ENCODE measurements at places on chromosomes 2 and 18. TPM values are rescaled to one million over a fixed set of nuclear protein-coding genes. Genes with fewer than 3 reads are reported as not detected.

DNA sequence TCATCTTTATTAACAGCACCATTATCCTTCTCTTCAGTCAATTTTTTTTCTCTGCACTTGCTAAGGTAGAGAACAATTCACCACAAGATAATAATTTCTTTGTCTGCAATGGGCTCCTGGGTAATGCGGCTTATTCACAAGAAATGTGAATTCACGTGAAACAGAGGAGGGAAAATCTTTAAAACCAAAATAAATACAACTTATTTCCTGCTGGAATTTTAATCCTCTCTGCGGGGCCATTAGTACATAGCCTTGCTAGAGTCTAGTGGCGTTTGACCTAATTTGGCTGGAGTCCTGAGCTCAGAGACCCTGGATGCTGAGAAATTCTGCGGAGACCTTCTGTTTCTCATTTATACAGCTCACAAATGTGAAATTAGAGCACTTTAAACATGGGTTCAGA is 319.3 kb upstream of the MMADHC start:
- no peak for DNase-seq

DNA sequence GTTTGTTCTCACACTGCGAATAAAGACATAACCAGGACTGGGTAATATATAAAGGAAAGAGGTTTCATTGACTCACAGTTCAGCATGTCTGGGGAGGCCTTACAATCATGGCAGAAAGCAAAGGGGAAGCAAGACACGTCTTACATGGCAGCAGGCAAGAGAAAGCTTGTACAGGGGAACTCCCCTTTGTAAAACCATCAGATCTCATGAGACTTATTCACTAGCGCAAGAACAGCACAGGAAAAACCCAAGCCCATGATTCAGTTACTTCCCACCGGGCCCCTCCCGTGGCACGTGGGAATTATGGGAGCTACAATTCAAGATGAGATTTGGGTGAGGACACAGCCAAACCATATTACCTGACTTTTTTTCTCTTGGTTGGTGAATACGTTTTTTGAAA is 51.3 kb downstream of the TMEM247 start:
- DNase-seq, result no peak

DNA sequence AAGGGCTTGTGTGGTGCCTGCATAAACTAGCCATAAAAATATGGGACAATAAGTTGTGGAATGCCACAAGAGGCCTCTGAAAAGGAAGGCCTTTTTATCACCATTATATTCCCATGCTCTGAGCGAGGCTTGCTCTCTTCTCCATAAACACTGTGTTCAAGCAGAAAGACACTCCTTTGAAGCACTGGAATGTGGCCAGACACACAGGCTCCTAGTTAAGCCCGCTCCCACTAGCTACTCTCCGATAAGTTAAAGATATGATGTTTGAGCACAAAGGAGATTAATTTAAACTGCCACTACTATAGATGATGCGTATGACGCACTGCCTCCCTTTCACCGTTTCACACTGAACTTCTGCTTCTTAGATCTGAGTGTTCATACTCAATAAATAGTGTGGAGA is 188.7 kb upstream of the TWIST2 start:
- DNase-seq, result no peak

DNA sequence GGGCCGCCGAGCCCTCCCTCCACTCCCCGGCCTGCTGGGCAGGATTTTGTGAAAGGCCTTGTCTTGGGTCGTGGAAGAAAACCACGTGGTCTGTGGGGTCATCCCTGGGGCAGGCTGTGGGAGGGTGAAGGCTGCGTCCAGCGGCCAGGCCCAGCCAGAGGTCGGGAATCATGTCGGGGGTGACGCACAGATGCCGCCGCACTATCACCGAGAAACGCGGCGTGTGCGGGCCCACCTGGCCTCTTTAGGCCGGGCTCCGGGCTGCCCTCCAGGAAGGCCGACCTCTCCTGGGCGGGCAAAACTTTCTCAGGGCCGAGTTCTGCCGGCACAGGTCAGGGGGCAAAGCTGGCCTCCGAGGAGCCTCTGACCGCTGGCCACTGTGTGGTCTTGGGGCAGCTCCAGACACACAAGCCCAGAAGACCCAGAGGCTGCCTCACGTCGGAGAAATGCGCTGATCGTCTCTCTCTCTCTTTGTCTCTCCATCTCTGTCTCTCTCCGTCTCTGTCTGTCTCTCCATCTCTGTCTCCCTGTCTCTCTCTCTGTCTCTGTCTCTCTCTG is 28.4 kb downstream of the NFATC1 start:
- DNase-seq, result peak; percentile 93

GRCh38 chr2:197152451-197153228 is 157.9 kb downstream of the ANKRD44 start:
- no peak for DNase-seq

DNA sequence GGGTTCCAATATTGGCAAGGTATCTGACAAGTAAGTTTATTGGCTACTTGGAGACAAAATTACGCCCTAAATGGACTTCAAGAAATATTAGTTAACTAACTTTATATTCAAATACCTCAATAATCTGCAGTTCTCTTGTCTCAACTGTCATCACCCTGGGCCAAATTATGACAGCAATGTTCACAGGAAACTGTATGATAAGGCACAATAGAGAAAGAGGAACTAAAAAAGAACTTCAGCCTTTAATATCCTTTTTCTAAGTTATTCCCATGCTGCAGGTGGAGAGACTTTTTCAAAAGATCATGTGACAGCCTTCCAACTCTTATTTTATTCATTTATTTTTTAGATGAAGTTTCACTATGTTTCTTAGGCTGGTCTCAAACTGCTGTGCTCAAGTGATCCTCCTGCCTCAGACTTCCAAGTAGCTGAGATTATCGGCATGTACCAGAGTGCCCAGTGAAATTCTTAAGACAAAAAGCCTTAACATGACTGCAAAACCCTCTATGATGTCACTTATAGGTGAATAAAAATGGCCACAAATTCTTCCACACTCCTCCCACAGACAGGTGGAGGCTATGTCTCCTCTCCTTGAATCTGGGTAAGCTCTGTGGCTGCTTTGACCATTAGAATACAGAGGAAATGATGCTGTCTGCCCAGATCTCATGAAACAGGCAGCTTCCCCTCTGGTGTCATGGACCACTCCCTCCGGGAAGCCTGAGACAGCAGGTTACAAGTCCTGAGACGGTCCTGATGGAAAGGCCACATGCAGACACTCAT is 211.0 kb downstream of the TGIF1 start:
- DNase-seq, result no peak

DNA sequence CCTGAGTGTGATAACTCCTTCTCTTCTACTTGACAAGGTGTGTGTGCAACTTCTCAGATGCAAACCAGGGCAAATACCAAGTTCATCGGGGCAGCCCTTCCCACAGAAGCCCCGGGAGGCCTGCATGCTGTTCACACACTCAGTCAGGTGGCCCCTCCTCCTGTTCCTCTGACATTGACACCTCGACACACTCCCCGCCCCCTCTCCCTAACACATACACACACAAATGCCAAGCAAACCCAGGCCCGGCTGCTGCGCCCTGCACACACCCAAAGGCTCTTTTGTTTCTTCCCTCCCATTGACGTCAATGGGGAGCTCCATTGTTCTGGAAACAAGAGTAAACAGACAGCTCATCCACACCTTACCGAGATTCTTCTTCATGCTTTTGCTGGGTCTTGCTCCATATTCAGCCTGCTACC is 1.7 kb upstream of the PER2 start:
- peak; percentile 42 for DNase-seq

- DNase-seq, result no peak
Observed at GRCh38 chr2:77552956-77553355, 30.8 kb upstream of the LRRTM4 start.

GRCh38 chr2:187994464-187995331 is 297.0 kb upstream of the GULP1 start:
- DNase-seq, result no peak

The SCYGR4 gene
- not detected for total RNA-seq

The SLC38A11 gene
- 0.20 TPM for total RNA-seq

The APOB gene
- 2.6 TPM for total RNA-seq

The UNC80 gene
- total RNA-seq, result 0.89 TPM

The G6PC2 gene
- total RNA-seq, result not detected

All from ovary (tissue), 10 donors.